ENCODE measurements at places on chromosomes 7 and 10. TPM values are rescaled to one million over a fixed set of nuclear protein-coding genes. Genes with fewer than 3 reads are reported as not detected.

JCAD gene
- total RNA-seq = 0.05 TPM

GBX1 gene
- total RNA-seq = not detected

ACTR1A gene
- total RNA-seq = 63.0 TPM

CH25H gene
- 1.6 TPM for total RNA-seq

TACC2 gene
- not detected for total RNA-seq

SYT15 gene
- 0.67 TPM for total RNA-seq

TAS2R3 gene
- 0.59 TPM for total RNA-seq

TAC1 gene
- not detected for total RNA-seq

EPHA1 gene
- 5.0 TPM for total RNA-seq

HOXA9 gene
- 1.1 TPM for total RNA-seq

LUC7L2 gene
- 190 TPM for total RNA-seq

AGMO gene
- not detected for total RNA-seq

PNLIPRP3 gene
- not detected for total RNA-seq

CNPY1 gene
- total RNA-seq = not detected

ADIRF gene
- total RNA-seq = not detected

ZC3HAV1L gene
- 1.4 TPM for total RNA-seq

TMEM236 gene
- total RNA-seq = 0.10 TPM

TDRD1 gene
- total RNA-seq = not detected

CYP26C1 gene
- total RNA-seq = not detected

RBP4 gene
- total RNA-seq = not detected

ERVW-1 gene
- not detected for total RNA-seq

ADAM12 gene
- total RNA-seq = 3.8 TPM

HOXA6 gene
- total RNA-seq = not detected

FAM131B gene
- 0.27 TPM for total RNA-seq

CAV1 gene
- not detected for total RNA-seq

PAPSS2 gene
- not detected for total RNA-seq

HIF1AN gene
- 42.9 TPM for total RNA-seq

EN2 gene
- total RNA-seq = not detected

ARMH3 gene
- total RNA-seq = 42.2 TPM

GIMAP1 gene
- total RNA-seq = 17.1 TPM

POLD2 gene
- 37.1 TPM for total RNA-seq

TAS2R41 gene
- total RNA-seq = 0.59 TPM

HMX2 gene
- total RNA-seq = not detected

TAX1BP1 gene
- total RNA-seq = 159 TPM

RUFY2 gene
- total RNA-seq = 18.9 TPM

IFIT1B gene
- not detected for total RNA-seq

DPYSL4 gene
- 1.2 TPM for total RNA-seq

ASB4 gene
- not detected for total RNA-seq

CALHM1 gene
- not detected for total RNA-seq

GOLGA7B gene
- total RNA-seq = 14.1 TPM

ARF5 gene
- 101 TPM for total RNA-seq

ZNF277 gene
- 25.1 TPM for total RNA-seq

CREB3L2 gene
- total RNA-seq = 27.3 TPM

TSPAN13 gene
- 1.0 TPM for total RNA-seq

EBF3 gene
- total RNA-seq = not detected

All from CD4-positive, CD25-positive, alpha-beta regulatory T cell (primary cell).